ENCODE measurements at places on chromosomes 3 and 15.

GRCh38 chr3:133754973-133755828 is 9.0 kb downstream of the TF start:
- DNase-seq: no peak

- DNase-seq: no peak
Measured at GRCh38 chr3:179528772-179529171, 34.0 kb upstream of the ACTL6A start.

DNA sequence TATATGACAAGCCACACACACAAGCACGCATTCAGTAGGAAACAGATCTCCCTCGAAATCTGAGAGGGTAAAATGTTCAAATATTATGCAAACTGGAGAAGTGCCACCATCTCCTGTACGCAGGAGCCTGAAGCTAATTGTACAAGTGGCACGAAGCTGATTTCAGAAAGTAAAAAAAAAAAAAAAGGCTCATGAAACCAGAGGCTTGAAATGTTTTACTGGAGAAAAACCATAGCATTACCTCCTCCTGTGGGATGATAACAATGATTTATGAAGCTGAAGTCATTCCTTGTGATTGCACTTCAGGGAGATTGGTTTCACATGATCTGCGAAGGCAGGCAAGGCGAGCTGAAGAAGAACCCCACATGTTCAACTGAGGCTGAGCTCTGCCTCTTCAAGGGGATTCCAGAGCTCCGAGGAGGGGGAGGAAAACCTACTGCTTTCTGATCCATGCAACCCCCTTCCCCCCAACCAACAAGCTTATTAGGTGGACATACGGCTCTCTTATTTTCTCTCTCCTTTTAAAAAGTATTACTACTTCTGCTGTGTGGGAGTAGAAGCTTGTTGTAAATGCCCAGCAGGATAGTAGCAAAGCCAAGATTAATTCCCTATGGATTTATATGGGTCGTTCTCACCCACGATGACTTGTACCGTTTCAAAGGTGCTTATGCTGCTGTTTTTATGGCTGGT is 101.1 kb downstream of the GREM1 start:
- DNase-seq: no peak

- no peak for DNase-seq
Measured at GRCh38 chr15:67855842-67856241, 16.0 kb upstream of the RNU6-1 start.
